ENCODE measurements at places on chromosomes 7 and 10.

DNA sequence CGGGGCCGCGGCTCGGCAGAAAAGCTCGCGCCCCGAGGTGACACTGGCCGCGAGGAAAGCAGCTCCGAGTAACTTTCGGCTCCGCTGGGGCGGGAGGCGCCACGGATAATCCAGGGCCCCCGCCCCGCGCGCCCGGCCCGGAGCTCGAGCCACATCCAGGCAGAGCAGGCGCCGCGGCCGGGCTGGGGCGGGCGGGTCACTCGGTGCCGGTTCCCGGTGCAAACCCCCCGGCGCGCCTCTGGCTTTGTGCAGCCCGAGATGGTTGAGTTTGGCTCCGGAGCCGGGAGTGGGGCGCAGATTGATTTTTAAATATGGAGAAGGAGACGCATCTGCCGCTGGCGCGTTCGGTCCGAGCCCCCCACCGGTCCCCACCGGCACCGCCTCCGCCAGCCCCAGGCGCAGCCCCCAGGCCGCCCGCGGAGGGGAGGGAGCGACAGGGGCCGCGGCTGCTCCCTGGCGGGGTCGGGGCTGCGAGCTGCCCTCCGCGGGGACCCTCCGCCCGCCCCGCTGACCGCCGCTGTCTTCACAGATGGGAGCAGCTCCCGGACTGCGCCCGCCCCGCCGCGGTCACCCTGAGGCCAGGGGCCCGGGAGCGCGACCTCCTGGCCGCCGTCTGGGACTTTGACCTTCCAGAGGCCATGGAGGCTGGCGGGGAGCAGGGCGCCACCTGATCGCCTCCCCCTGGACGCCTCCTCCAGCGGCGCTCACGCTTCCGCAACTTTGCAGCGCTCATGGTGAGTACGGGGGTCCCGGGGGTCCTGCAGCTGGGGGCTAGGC, 643 bp downstream of the ADGRA1 start:
- no peak for DNase-seq

DNA sequence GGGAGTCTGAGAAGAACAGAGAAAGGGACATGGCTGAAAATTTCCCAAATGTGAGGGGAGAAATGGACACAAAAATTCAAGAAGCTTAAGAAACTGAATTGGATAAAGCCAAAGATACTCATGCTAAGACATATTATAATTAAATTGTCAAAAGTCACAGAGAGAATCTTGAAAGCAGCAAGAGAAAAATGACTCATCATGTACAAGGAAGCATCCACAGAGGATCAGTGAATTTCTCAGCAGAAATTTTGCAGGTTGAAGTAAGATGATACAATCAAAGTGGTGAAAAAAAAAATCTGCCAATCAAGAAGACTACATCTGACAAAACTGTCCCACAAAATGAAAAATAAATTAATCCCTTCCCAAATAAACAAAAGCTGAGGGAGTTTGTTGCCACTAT, 56.8 kb downstream of the MPP7 start:
- no peak for DNase-seq

- no peak for DNase-seq
Measured at GRCh38 chr10:77638321-77639101, 903 bp upstream of the KCNMA1 start.

GRCh38 chr7:11346302-11346701, 372.6 kb downstream of the PHF14 start:
- no peak for DNase-seq

DNA sequence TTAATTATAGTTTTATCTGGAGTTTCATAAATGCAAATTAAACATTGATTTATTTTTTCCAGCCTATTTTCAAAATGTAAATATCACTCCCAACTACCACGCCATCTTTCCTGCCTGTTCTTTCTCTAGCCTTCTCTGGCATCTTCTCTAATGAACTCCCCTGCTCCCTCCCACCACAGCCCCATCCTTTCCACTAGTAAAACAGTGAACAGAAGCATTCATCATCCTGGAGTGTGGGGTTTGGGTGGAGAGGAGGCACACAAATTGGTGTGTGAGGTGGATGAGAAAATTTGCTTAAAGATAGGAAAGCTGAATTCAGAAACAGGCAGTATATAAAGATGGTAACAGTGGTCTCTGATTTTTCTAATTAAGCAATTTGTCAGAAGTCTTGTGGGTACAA, 479.4 kb downstream of the ARL4A start:
- no peak for DNase-seq

- peak; percentile 51 for DNase-seq
Measured at GRCh38 chr7:20164425-20165145, 52.6 kb downstream of the MACC1 start.

DNA sequence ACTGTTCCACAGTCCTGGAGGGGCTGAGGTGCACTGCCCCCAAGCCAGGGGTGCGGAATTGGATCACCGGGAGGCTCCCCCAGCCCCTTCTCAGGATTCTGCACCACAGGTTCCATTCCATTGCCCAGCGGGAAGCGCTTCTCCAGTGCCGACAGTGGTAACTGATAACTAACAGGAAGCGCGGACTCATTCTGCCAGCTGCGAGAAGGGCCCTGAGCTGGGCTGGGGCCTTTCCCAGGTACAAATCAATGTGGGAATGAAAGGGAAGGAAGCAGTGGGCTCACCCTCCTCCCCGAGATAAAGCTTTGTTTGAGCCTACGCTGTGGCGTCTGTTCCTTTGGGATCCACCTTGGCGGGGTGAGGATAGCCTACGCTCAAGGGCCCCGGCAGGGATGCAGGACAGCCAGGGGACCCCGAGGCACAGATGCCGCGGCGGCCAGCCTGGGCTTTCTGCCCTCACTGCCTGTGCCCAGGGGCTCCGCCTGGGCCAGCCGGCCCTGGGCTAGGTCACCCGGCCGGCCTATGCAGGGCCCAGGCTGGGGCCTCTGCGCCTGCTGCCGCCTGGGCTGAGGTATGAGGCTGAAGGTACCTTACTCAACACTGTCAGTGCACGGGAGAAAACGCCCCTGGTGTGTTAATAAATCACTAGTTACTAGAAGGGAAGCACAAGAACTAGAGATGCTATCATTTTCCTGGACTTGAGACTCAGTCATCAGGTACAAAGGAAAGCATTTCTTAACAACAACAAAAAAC, 39.4 kb downstream of the EN2 start:
- DNase-seq: no peak

DNA sequence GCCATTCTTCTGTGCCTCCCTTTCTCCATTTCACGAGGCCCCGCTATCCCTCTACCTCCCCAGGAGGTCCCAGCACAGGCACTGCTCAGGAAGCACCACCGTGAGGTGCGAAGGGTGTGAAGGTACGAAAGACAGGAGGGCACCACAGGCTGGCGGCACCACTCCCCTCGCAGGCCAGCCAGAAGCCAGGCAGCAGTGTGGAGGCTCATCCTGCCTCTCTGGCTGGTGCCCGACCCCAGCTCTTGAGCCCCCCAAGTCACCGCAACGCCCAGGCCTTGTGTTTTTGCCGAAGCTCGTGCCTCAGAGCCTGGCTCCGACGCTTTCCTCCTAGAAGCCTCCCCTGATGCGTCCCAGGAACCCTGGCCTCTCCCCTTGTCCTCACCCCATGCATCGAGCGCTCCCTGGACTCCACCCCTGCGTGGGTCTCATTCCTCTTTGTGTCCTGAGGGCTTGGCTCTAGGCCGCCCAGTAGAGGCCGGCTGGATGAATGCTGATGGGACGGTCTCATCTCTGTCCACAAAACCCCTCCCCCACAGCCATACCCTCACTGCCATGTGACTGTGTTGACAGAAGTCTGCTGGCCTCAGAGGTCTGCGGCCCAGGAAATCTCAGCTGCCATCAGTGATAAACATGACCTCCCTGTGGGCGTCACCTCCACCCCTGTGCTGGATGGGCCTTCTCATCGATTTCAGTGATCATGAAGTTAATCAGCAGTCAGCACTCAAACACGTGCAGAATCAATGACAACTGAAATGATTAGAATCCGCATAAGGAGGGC, 19.3 kb downstream of the BRI3 start:
- no peak for DNase-seq

DNA sequence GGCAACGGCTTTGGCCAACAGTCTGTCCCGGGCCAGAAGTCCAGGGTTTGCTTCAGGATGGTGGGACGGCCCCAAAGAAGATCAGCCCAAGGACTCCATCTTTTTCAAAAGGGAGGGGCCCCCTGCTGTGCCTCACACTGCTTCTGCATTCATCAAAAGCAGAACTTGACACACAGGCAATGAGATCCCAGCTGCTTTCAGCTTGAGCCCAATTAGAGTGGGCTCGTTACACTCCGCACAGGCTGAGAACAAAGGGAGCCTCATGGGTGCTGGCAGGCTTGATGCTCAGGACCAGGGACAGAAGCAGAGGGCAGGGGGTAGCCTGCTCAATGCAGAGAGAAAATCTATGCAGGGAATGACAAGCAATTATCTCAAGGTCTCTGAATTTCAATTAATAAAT, 45.5 kb downstream of the VOPP1 start:
- DNase-seq: no peak
